Mesangial cell (primary cell): ENCODE measurements at places on chromosomes 5 and 9. TPM values are rescaled to one million over a fixed set of nuclear protein-coding genes. Genes with fewer than 3 reads are reported as not detected.

HMMR gene
- total RNA-seq = 1.0 and 39.9 TPM in 2 replicates

ARID3C gene
- total RNA-seq = 0.51 TPM in 1 of 2 replicates, not detected in the other

MEF2C gene
- total RNA-seq = 2.6 and 4.4 TPM in 2 replicates

FAM221B gene
- total RNA-seq = not detected in 2 replicates

COL15A1 gene
- total RNA-seq = 0.16 and 3.5 TPM in 2 replicates

RIMOC1 gene
- 8.0 and 8.2 TPM in 2 replicates for total RNA-seq

RNF38 gene
- total RNA-seq = 11.1 and 18.4 TPM in 2 replicates

TMC1 gene
- total RNA-seq = not detected in 2 replicates

ZNF474 gene
- 0.13 TPM in 1 of 2 replicates, not detected in the other for total RNA-seq

PCDHB13 gene
- 0.16 and 1.1 TPM in 2 replicates for total RNA-seq

TPD52L3 gene
- not detected in 2 replicates for total RNA-seq

ALG2 gene
- 29.3 and 38.0 TPM in 2 replicates for total RNA-seq

TPRN gene
- total RNA-seq = 9.5 and 9.6 TPM in 2 replicates

BRD3OS gene
- 15.0 and 37.9 TPM in 2 replicates for total RNA-seq

ARHGEF39 gene
- 0.89 and 11.1 TPM in 2 replicates for total RNA-seq

SPATA31D4 gene
- not detected in 2 replicates for total RNA-seq

NDOR1 gene
- 15.2 and 24.0 TPM in 2 replicates for total RNA-seq

CAMK2A gene
- total RNA-seq = 2.7 TPM in 1 of 2 replicates, not detected in the other

HRCT1 gene
- total RNA-seq = 1.5 and 3.3 TPM in 2 replicates

PCDHA1 gene
- under 0.01 and 0.16 TPM in 2 replicates for total RNA-seq

PCDH1 gene
- total RNA-seq = 0.76 and 1.1 TPM in 2 replicates

KCNV2 gene
- not detected in 2 replicates for total RNA-seq

TSC1 gene
- total RNA-seq = 14.0 and 20.3 TPM in 2 replicates

SLC6A3 gene
- total RNA-seq = not detected in 2 replicates

MRPL22 gene
- total RNA-seq = 18.0 and 31.8 TPM in 2 replicates

DMRTA1 gene
- 1.3 and 1.9 TPM in 2 replicates for total RNA-seq

CCDC192 gene
- total RNA-seq = not detected in 2 replicates

PCDHGB3 gene
- 0.98 and 3.8 TPM in 2 replicates for total RNA-seq

RELL2 gene
- 4.6 and 5.8 TPM in 2 replicates for total RNA-seq

HSPB3 gene
- total RNA-seq = not detected in 2 replicates

SMIM33 gene
- total RNA-seq = under 0.01 TPM in 1 of 2 replicates, not detected in the other

G3BP1 gene
- total RNA-seq = 61.7 and 137 TPM in 2 replicates

CHSY3 gene
- 3.0 and 3.9 TPM in 2 replicates for total RNA-seq

OR1J2 gene
- not detected in 2 replicates for total RNA-seq

ZNF300 gene
- total RNA-seq = 3.7 and 4.1 TPM in 2 replicates

C5orf52 gene
- not detected in 2 replicates for total RNA-seq

TMEFF1 gene
- total RNA-seq = 3.3 and 3.9 TPM in 2 replicates

MYOZ3 gene
- total RNA-seq = 1.5 and 2.4 TPM in 2 replicates

STPG3 gene
- total RNA-seq = not detected in 2 replicates

ARPC5L gene
- 15.8 and 32.6 TPM in 2 replicates for total RNA-seq
